Upper lobe of right lung (tissue), 1 donor: ENCODE measurements at places on chromosomes 13 and 19. TPM values are rescaled to one million over a fixed set of nuclear protein-coding genes. Genes with fewer than 3 reads are reported as not detected.

The WDR87 gene
- not detected for total RNA-seq

The GPR183 gene
- total RNA-seq, result 13.6 TPM

The MYO1F gene
- total RNA-seq, result 106 TPM

The ZNF577 gene
- 9.4 TPM for total RNA-seq

The ANKLE1 gene
- total RNA-seq, result 0.64 TPM

The GPR42 gene
- total RNA-seq, result not detected

The IGFL1 gene
- total RNA-seq, result not detected

The LILRB4 gene
- 29.8 TPM for total RNA-seq

The CASP14 gene
- total RNA-seq, result not detected

The KMT5C gene
- total RNA-seq, result 11.7 TPM

The ADM5 gene
- total RNA-seq, result 1.9 TPM

The ZNF730 gene
- total RNA-seq, result 0.81 TPM

The PLK5 gene
- not detected for total RNA-seq

The RTBDN gene
- not detected for total RNA-seq

The SPRED3 gene
- total RNA-seq, result 1.6 TPM

The HIPK4 gene
- total RNA-seq, result 0.64 TPM

The DIAPH3 gene
- total RNA-seq, result 4.6 TPM

The MARK4 gene
- 30.0 TPM for total RNA-seq

The NCLN gene
- total RNA-seq, result 71.4 TPM

The ZNF677 gene
- 16.2 TPM for total RNA-seq

The TBXA2R gene
- 4.7 TPM for total RNA-seq
